ENCODE measurements at places on chromosomes 11 and 22.

GRCh38 chr11:117090111-117090706 lies 8.0 kb downstream of the SIK3 start:
- no peak for DNase-seq

- no peak for DNase-seq
Measured at GRCh38 chr11:134661660-134662059, 249.6 kb upstream of the B3GAT1 start.

DNA sequence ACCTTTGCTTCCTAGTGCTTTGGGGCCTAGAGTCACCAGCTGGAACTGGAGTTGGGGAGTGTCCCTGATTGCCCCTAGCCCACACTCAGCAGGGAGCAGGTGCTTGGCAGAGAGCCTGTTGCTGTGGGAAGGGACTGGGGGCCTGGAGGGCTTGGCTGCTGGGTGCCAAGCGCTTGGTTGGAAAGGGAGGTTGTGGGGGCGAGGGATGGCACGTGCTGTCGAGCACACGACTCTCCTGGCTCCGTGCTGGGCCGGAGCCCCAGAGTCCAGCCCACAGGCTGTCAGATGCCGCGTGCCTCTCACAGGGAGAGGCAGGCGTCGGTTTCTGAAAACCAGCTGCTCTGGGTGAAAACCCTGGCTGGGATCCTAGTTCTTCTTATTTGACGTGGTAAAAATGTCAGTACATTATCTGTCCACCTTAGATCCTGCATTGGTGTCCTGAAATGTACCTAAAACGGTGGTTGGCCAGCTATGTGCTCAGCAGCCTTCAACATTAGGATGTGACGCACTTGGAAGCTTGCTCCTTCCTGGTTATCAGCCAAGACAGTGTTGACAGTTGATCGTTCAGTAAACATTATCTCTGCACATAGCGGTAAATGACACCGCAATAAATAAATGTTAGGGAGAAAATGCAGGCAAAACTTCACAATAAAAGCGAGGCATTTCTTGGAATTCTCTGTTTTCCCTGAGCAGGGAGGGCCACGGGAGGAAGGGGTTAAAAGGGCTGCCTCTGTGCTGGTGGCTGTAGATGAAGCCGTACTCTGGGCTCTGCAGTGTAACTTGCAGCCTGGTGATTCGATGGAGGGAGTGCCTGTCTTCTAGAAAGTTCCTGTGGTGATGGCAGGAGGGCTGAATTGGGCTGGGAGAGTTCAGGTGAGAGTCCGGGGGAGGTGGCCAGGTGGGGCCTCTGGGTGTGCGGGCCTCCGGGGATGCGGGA lies 29.2 kb downstream of the GRAMD4 start:
- no peak for DNase-seq

GRCh38 chr22:38067028-38067415 lies 9.8 kb downstream of the PICK1 start:
- DNase-seq = no peak

- DNase-seq = no peak
Measured at GRCh38 chr22:50169181-50169759, 1.3 kb upstream of the PANX2 start.

- DNase-seq = no peak
Measured at GRCh38 chr11:2210366-2211112, 38.9 kb upstream of the TH start.

DNA sequence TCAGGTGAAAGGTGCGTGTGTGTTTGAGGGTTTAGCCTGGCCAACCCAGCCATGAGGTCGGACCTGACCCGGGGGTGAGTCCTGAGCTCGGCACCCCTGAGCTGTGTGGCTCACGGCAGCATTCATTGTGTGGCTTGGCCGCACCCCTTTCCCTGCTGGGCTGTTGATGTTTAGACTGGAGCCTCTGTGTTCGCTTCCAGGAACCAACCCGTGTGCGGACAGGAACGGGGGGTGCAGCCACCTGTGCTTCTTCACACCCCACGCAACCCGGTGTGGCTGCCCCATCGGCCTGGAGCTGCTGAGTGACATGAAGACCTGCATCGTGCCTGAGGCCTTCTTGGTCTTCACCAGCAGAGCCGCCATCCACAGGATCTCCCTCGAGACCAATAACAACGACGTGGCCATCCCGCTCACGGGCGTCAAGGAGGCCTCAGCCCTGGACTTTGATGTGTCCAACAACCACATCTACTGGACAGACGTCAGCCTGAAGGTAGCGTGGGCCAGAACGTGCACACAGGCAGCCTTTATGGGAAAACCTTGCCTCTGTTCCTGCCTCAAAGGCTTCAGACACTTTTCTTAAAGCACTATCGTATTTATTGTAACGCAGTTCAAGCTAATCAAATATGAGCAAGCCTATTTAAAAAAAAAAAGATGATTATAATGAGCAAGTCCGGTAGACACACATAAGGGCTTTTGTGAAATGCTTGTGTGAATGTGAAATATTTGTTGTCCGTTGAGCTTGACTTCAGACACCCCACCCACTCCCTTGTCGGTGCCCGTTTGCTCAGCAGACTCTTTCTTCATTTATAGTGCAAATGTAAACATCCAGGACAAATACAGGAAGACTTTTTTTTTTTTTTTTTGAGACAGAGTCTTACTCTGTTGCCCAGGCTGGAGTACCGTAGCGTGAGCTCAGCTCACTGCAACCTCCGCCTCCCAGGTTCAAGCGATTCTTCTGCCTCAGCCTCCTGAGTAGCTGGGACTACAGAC lies 53.9 kb upstream of the PPP6R3 start:
- DNase-seq = no peak

- DNase-seq = no peak
Measured at GRCh38 chr11:119107538-119108145, 498 bp downstream of the C2CD2L start.

GRCh38 chr11:134655189-134655989 lies 243.3 kb upstream of the B3GAT1 start:
- DNase-seq = no peak

GRCh38 chr11:134519390-134519750 lies 107.3 kb upstream of the B3GAT1 start:
- no peak for DNase-seq

- no peak for DNase-seq
Measured at GRCh38 chr11:23236826-23237555, 376.7 kb upstream of the CCDC179 start.

GRCh38 chr11:1202776-1203504 lies 19.9 kb upstream of the MUC5B start:
- peak; percentile 47 for DNase-seq

- DNase-seq = no peak
Measured at GRCh38 chr11:92739491-92739890, 230.0 kb upstream of the MTNR1B start.

GRCh38 chr22:50175191-50175461 lies 4.6 kb downstream of the PANX2 start:
- DNase-seq = no peak

GRCh38 chr11:113181094-113181493 lies 133.3 kb upstream of the TTC12 start:
- no peak for DNase-seq

GRCh38 chr11:12438291-12438690 lies 60.9 kb downstream of the PARVA start:
- no peak for DNase-seq

- no peak for DNase-seq
Measured at GRCh38 chr22:23915290-23915689, 21.1 kb downstream of the MIF start.

- no peak for DNase-seq
Measured at GRCh38 chr11:49303080-49303479, 94.7 kb upstream of the FOLH1 start.

GRCh38 chr11:443542-444199 lies 1.9 kb upstream of the ANO9 start:
- no peak for DNase-seq

- DNase-seq = no peak
Measured at GRCh38 chr11:124096364-124096763, 18.9 kb upstream of the VWA5A start.

GRCh38 chr11:33640730-33641371 lies 59.8 kb downstream of the C11orf91 start:
- no peak for DNase-seq

DNA sequence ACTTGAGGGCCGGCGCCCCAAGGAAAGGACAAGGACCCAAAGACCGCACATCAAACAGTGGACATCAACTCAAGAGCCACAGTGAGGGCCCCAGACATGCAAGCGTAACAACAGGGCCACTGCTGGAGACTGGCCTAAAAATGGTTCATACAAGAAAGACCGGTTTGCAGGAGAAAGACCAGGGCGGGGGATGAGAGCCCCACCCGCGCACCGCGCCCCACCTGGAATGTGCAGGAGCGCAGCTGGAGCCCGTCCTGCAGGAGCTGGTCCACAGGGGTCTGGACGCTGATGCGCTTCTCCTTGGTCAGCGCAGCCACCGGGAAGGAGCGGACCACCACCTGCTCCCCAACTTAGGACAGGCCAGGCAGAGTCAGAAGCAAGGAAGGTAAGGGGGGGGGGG lies 13.9 kb downstream of the SBF1 start:
- DNase-seq = no peak

- DNase-seq = no peak
Measured at GRCh38 chr11:26987272-26987671, 6.6 kb upstream of the FIBIN start.

DNA sequence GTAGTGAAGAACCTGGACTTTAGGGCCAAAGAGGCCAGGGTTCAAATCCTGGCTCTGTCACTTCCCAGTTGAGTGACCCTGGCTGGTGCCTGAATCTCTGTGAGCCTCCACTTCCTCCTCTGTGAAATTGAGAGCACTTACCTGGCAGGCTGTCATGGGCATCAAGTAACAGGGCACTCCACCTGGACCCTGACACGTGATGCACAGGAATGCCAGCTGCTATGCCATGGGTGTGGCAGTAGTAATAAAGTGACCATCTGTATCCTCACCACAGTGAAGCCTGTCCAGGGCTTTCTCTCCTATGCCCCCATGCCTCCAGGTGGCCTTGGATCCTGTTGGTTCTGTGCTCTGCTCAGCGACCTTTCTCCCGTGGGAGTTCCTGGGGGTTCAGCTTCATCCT lies 29.8 kb upstream of the PPP6R3 start:
- no peak for DNase-seq

GRCh38 chr22:37464181-37464580 lies 22.0 kb downstream of the MFNG start:
- no peak for DNase-seq

DNA sequence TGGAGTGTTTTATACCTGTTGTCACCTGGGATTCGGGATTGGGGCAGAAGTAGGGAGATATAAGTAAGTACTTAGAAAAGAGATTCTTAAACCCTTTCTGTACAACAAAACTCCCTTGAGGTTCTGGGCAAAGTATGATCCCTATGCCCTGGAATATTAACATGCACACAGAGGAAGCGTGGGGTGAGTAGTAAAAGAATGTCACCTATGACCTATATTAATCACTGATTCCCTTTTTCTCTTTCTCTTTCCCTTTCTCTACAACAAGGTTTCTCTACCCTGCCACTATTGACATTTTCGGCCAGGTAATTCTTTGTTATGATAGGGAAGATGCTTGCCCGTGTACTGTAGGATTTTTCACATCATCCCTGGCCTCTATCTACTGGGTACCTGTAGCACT lies 209.7 kb upstream of the PLET1 start:
- no peak for DNase-seq

GRCh38 chr11:115665958-115666357 lies 161.7 kb upstream of the CADM1 start:
- DNase-seq = no peak

DNA sequence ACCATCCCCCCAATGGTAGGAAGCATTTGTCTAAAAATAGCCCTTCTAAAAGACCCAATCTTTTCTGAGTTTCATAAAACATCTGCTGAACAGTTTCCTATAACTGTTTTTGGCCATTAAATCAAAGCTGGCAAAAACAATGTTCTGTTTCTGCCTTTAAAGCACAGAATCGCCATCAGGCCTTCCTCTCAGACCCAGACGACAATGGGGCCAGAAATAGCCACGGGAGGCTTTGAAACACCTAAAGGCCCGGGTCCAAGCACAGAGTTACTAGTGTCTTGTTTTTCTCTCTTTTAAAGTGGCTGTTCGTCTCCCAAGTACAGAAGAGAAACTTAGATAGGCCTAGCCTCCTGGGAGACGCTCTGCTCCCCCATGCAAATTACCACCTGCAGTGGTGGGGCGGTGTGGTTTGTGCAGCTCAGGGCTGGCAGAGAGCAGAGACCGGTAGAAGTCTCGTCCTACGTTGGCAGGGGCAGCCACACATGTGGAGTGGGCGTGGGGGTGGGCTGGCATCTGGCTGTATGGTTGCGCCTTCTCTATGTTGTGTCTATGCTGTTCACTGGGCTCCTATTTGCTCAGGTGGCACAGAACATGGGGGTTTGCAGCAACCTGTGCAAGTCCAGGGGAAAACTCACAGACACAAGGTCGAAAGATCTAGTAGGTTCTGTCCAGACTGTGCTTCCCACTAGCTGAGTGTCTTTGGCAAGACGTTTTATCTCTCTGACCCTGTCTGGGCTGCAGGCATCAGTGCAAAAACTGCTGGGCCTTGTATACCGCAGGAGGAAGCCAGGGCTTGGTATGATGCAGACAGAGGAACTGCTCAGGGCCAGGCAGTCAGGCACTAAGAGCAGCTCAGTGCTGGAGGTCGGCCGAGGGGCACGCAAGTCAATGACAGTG lies 23.6 kb upstream of the ETS1 start:
- DNase-seq = peak; percentile 56

DNA sequence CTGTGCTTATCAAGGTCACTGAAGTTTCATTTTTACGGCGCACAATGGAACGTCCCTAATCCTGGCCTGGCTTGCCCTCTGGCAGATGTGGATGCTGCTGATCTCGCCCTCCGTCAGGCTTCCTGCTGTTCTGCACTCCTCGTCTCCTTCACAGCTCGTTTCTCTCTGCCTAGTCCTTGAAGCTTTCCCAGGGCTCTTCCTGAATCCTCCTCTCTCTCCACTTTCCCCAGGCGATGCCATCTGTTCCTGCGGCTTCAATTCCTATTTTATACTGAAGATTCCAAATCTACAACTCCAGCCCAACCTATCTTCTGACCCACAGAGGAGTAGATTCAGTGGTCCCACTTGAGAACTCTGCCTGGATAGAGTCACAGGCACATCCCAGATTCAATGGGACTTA lies 14.2 kb downstream of the SLC22A8 start:
- DNase-seq = no peak

- DNase-seq = no peak
Measured at GRCh38 chr11:17275400-17276235, 921 bp upstream of the NUCB2 start.

- no peak for DNase-seq
Measured at GRCh38 chr11:35288309-35288708, 131.0 kb downstream of the SLC1A2 start.

Measured in CD4-positive, alpha-beta T cell treated with Interleukin-15 for 4 hours (primary cell).